ENCODE measurements at places on chromosomes 11 and 22.
A peak's percentile ranks its signal among the peaks of the same experiment; 100 is the strongest.

DNA sequence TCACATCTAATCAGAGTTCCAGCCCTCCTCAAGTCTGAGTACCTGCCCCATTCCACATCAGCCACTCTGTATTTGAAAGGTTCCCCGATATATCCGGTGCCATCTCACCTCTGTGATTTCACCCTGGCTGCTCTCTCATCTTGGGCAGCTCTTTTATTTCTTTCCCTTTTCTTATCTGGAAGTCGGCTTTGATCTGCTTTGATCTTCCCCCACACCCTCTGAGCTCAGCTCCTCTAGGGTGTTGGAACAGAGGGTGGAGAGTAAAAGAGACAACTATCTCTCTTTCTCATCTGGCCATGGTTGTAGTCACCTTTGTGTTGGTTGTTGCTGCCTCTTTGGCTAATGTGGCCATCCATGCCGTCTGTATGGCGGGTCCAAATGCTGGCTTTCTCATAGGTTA lies 108.3 kb downstream of the ENTHD1 start:
- DNase-seq: no peak

DNA sequence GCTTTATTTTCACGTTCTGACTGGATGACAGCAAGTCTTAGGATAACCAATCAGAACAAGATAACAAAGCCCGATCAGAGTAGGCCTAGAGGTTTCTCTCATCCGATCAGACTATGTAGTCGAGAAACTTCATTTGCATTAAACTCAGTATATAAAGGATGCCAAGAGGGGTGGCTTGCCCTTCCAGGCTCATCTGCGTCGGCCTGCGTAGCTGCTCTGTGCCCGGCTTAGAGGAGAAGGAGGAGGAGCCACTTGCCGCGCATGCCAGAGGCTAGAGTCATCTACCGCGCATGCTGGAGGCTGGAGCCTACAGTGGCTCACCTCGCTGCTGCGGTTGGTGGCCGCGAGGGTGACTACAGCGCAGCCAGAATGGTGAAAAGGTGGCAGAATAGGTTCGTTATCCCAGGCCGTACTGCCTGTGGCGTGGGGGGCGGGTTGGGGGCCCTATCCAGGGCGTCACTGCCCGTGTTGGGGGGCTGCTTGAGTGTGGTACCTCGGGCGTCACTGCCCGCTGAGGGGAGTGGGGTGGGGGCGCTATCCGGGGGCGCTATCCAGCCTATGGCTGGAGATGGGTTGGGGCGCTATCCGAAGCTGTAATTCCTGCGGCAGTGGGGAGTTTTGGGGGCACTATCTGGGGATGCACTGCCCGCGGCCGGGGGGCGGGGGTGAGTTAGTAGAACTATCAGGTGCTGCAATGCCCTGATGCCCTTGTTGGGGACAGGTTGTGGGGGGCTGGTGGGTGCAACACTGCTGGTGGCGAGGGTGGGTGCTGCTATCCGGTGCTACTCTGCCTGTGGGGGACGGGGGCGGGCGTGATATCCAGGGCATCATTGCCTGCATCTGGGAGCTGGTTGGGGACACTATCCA lies at the start of gene RFPL2:
Gene RFPL2 (minus strand): TSS at position 218 of the 867 bp plus-strand sequence. CDS start 2,622 bp downstream, outside the sequence.
- no peak for DNase-seq

- DNase-seq: peak; percentile 54
Observed at GRCh38 chr22:17777005-17777716, 2.9 kb upstream of the BID start.

GRCh38 chr11:9615031-9615451 lies 41.6 kb downstream of the WEE1 start:
- DNase-seq: no peak

DNA sequence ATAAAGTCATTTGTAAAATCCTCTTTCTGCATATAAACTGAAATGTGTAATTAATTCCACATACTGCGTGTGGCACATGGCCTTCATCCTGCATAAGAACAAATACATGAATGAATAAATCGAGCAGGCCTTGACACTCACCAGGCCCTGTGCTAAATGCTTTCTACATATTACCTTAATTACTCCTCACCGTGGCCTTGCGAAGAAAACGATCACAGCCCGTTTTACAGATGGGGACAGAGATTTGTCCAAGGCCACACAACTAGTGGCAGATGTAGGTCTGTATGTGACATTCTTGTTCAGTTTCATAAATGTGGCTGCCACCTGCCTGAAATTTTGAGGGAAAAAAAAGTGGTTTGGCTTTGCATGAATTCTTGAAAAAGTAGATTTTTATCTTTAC lies 5.8 kb upstream of the CCND1 start:
- DNase-seq: no peak

- no peak for DNase-seq
Observed at GRCh38 chr11:5420993-5421392, 918 bp upstream of the OR51Q1 start.

GRCh38 chr22:19201869-19202798 lies 23.6 kb upstream of the SLC25A1 start:
- DNase-seq: no peak

GRCh38 chr11:127000291-127000968 lies at the start of gene KIRREL3:
KIRREL3 (minus strand) TSS chr11:127000770.
- no peak for DNase-seq

- no peak for DNase-seq
Observed at GRCh38 chr22:34669001-34669400, 397.0 kb upstream of the ISX start.

DNA sequence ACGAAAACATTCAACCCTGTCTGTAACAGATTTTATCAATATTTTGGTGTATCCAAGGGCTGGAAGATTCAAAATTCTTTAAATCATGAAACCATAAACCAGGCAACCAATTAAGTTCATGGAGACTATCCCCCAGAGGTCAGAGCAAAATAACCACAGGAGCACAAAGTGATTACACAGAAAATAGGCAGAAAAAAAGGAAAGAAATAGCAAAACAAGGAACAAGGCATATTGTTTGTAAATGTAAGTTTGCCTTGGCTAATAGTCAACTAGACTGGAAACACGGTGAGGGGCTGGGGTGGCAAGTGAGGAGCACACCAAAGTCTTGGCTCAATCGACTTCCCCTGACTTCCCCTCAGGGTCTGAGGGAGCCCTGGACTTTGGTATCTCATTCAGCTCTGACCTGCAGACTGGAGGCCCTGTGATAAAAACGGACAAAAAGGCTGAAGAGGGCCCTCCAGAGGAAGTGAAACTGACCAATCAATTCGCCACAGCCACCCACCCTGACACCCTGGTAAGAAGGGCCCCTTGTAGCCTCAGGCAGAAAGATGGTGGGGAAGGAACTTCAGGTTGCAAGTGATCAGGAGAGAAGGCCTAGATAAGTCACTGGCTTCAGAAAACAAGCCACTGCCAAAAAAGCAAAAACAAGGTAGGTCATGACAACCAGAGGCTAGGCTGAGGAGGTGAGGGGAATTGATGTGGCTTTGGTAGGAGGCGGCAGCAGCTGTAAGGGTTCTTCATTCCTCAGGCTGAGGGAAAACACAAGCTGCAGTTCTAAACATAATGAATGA lies 1.8 kb downstream of the SIK3 start:
- no peak for DNase-seq

- no peak for DNase-seq
Observed at GRCh38 chr11:44581246-44581645, 15.8 kb downstream of the CD82 start.

DNA sequence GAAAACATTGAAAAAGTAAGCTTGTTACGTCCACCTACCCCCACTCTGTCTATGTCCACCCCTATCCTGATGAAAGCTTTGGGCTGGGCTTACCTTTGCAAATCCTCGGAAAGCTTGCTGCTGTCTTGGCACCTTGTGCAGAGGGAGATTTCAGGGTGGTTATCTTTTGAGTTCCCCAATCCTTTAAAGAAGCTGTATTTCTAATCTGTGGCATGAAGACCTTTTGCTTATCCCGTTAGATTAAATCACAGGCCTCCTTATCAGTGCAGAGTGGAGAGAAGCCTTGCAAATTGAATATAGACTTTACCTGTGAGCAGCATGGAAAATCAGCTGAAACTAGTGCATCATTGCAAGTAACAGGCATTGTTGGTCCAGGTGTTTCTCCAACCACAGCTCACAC lies 580.6 kb upstream of the ANO5 start:
- DNase-seq: no peak

- DNase-seq: no peak
Observed at GRCh38 chr22:35124691-35125219, 58.8 kb downstream of the ISX start.

DNA sequence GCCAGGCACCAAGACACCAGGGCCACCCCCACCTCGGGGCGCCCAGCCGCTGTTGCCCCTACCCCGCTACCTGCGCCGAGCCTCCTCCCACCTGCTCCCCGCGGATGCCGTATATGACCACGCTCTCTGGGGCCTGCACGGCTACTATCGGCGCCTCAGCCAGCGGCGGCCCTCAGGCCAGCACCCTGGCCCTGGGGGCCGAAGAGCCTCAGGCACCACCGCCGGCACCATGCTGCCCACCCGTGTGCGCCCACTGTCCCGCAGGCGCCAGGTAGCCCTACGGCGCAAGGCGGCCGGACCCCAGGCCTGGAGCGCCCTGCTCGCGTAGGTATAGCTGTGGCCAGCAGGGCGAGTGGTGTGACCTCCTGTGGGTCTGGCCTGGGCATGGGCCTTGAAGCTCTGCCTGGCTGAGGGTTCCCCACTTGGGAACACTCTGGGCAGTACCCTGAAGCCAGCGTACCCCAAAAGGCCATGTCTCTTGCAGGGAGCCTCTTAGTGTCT lies 14.8 kb upstream of the MDK start:
- no peak for DNase-seq

- DNase-seq: no peak
Observed at GRCh38 chr11:95891423-95892170, 32.3 kb downstream of the MTMR2 start.

GRCh38 chr11:58928691-58929090 lies 10.6 kb upstream of the GLYATL1 start:
- DNase-seq: no peak

- DNase-seq: no peak
Observed at GRCh38 chr11:131137046-131137445, 220.8 kb upstream of the SNX19 start.

GRCh38 chr11:46009647-46010046 lies 87.2 kb downstream of the LARGE2 start:
- DNase-seq: no peak

DNA sequence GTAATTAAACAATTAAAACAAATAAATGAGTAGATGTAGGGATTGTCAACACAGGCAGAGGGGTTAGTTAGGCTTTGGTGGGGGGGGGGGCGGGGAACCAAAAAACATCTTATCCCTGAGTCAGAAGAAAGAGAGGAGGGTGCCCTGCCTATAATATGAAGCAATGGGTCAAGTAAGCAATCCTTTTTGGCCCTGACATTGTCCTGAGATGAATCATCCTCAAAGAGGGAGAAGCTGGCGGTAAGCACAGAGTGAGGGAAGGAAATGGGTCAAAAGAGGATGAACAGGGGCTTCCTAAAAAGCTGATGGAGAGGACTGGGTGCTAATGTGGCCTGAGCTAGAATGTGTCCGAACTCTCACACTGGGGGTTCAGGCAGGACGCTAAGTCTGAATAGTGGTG lies 4.7 kb downstream of the OLFML1 start:
- DNase-seq: no peak

- no peak for DNase-seq
Observed at GRCh38 chr11:121967131-121967704, 148.8 kb downstream of the BLID start.

- DNase-seq: no peak
Observed at GRCh38 chr11:89184021-89184420, 6.3 kb downstream of the TYR start.

DNA sequence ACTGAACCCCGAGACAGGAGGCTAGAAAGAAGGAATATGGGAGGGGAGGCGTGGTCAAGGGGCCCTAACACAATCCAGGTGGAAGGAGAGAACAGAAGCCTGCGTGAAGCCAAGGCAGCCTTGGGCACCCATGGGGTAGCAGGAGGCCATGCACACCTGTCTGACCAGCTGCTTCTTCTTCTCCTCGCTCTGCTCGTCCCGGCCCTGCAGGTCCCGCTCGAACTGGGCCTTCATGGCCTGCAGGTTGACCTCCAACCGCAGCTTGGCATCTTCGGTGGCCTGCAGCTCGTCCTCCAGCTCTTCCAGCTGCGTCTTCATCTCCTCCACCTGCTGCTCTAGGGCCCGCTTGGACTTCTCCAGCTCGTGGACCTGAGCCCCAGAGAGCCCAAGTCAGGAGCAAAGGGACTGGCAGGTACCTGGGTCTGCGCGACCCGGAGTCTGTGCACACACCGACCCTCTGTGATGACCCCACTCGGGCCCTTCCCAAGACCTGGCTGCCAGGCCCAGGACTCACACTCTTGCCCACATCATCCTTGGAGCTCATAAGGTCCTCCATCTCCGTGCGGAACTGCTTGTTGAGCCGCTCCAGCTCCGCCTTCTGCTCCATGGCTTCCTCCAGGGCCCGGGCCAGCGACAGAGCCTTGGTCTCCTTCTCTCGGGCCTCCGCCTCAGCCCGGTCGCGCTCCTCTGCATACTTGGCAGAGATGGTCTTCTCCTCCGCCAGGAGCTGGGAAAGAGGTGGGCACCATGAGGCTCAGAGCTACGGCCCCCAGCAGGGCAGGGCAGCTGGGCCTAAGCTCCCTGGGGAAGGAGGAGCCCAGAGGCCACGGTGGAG lies 35.9 kb downstream of the APOL1 start:
- no peak for DNase-seq

GRCh38 chr11:80096736-80097135 lies 655.9 kb upstream of the TENM4 start:
- no peak for DNase-seq

GRCh38 chr22:44307509-44308169 lies 5.1 kb downstream of the SHISAL1 start:
- no peak for DNase-seq

GRCh38 chr11:19400296-19400695 lies 159.6 kb upstream of the E2F8 start:
- DNase-seq: no peak

DNA sequence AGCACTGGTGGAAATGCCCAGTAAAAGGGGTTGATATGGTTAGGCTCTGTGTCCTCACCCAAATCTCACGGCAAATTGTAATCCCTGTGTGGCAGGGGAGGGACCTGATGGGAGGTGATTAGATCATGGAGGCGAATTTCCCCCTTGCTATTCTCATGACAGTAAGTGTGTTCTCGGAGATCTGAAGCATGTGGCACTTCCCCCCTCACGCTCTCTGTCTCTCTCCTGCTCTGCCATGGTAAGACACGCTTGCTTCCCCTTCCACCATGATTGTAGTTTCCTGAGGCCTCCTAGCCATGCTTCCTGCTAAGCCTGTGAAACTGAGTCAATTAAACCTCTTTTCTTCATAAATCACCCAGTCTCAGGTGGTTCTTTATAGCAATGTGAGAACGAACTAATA lies 37.4 kb downstream of the PACSIN2 start:
- no peak for DNase-seq

- DNase-seq: no peak
Observed at GRCh38 chr11:33358150-33358831, 101.1 kb downstream of the HIPK3 start.

DNA sequence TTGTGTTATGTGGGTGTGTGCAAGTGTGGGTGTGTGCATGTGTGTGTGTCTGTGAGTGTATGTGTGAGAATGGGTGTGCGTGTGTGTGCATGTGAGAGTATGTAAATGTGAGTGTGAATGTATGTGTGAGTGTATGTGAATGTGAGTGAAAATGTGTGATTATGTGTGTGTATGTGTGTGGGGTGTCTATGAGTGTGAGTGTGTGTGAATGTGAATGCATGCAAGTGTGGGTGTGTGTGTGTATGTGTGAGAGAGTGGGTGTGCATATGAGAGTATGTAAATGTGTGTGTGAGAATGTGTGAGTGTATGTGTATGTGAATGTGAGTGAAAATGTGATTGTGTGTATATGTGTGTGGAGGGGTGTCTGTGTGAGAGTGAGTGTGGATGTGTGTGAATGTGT lies 1292.7 kb downstream of the TBC1D22A start:
- no peak for DNase-seq

Measured in stimulated activated CD4-positive, alpha-beta T cell treated with anti-CD3 and anti-CD28 coated beads, Interleukin-2, amount 100 ng/mL, for 48 hours (primary cell).